Pons (tissue), 1 donor: ENCODE measurements at places on chromosomes 12 and 14.

- peak; percentile 88 for DNase-seq
These were observed 86.8 kb upstream of the HIF1A start for GRCh38 chr14:61608245-61609165.

DNA sequence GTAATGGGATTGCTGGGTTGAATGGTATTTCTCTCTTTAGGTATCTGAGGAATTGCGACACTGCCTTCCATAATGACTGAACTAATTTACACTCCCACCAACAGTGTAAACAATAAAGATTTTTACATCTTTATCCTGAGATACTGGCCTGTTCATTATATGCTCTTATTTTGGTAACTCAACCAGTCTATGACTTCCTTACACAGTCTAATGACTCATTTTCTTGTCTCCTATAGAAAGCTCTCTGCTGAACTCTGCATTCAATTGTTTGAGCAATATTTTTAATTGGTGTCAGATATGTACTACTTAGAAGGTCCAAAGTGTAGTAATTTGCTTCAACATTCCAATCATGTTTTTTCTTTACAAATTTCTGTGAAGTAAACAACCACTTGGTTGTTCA is 1351.8 kb downstream of the FSCB start:
- DNase-seq = no peak

DNA sequence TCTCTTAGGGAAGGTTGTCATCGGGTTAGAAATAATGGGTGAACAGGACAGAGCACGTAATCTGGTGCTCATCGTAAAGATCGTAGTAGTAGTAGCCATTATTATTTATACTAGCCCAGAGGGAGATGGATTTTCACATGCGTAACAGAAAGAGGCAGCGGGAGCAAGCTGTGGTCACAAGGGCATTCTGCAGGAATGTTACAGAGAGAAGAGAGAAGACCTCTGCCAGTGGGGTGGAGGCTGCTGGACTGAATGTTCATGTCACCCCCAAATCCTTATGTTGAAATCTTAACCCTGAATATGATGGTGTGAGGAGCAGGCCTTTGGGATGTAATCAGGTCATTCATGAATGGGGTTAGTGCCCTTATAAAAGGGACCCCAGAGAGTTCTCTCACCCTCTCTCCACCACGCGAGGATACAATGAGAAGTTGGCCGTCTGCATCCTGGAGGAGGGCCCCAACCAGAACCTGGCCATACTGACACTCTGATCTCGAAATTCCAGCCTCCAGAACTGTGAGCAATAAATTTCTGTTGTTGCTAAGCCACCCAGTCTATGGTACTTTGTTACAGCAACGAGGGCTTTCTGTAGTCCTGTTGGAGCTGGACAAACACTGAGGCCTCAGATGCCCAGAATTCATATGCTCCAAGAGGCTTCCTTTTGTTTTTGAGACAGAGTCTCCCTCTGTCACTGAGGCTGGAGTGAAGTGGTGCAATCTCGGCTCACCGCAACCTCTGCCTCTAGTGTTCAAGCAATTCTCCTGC is 131.2 kb upstream of the MED13L start:
- DNase-seq = no peak

GRCh38 chr14:102320033-102320660 is 601 bp downstream of the ZNF839 start:
- peak; percentile 49 for DNase-seq

DNA sequence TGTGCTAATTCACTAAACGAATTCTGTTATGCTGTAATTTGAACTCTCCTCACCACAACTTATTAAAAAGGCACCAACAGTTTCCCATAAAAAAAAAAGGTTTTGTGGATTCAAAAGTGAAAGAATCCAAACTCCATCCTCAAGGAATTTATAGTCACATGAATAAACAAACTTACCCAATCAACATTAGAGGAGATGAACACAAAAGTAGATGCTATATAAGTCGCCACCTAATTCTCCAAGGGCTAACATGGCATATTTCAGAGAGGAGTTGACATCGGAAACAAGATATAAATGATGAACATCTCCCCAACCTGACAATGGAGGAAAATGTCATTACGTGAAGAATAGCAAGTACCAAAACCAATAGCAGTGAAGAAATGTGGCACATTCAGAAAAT is 265.5 kb upstream of the PRKD1 start:
- DNase-seq = no peak
